Mammary epithelial cell (primary cell): ENCODE measurements at places on chromosomes 16 and 17. TPM values are rescaled to one million over a fixed set of nuclear protein-coding genes. Genes with fewer than 3 reads are reported as not detected.

GRCh38 chr17:42989726-42990652, 8.2 kb upstream of the RPL27 start:
- DNase-seq: peak; percentile 65

- no peak for DNase-seq
Measured at GRCh38 chr17:82390860-82391435, 19.4 kb downstream of the UTS2R start.

DNA sequence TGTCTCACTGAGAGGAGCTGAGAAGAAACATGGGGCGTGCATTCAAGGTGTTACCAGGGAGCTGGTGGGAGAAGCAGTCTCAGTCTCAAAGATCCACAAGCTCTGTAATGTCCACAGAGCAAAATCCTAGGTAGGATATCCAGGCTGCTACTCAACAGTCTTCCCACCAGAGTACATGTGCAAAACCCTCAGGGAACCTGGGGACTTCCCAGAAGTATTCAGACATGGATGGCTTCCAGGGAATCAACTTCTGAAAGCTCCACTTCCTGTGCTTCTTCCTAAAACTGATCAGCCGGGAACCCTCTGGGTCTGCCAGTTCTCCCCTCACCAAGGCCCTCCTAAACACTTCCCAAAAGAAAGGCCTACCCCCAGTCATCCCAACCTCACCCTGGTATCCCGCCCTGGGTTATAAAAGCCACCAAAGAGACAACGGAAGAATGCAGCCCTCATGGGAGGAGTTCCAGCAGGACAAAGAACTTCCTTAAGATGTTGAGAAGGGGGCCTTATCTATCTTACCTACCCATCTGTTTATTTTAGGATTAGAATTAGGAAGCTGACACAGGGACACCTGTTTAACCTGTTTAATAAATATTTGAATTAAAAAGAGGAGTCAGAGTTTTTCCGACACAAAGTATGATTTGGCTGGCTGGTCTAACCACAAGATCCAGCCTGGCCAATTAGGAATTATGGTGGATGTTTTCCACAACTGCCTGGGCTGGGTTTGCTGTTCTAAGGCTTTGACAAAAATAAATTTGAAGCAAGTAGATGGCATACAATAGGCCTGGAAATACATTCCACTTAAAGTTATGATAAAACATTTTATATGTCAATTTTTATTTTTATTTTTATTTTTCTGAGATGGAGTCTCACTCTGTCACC, 37.0 kb downstream of the CUEDC1 start:
- DNase-seq: peak; percentile 41

DNA sequence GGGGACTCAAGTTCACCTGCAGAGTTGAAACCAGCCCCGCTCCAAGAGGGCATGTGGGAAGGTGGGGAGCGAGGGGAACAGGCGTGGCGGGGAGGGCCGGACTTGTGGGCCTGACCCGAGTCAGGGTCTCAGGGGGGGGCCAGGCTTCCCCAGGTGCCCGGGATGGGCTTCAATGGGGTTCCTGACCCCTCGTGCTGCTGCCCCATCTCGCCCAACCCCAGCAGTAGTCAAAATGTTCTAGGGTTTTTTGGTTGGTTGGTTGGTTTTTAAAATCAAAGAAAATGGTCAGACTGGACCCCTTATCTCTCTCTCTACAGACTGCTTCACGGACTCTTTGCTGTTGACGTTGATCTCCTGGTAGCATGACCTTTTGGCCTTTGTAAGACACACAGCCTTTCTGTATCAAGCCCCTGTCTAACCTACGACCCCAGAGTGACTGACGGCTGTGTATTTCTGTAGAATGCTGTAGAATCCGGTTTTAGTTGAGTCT, 69.5 kb downstream of the AMFR start:
- no peak for DNase-seq

DNA sequence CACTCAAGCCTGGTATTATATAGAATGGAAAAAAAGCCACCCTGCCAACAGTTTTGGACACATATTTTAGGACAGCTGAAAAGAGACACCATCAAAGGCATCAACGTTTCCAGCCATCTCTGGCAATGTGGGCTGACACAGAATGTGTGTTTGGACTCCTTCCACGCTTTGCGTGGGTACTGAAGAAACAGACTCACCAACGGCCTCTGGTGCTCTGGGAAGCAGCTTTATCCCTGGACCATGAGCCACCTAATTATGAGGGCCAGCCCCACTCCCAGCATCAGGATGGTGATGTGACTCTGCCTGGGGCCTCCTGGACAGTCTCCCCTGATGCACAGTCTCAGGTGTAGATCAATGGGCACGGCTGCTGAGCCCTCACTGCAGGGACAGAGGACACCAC, 27.9 kb downstream of the CCDC57 start:
- DNase-seq: no peak

- peak; percentile 14 for DNase-seq
Measured at GRCh38 chr17:44309472-44309871, 1.1 kb downstream of the RUNDC3A start.

DNA sequence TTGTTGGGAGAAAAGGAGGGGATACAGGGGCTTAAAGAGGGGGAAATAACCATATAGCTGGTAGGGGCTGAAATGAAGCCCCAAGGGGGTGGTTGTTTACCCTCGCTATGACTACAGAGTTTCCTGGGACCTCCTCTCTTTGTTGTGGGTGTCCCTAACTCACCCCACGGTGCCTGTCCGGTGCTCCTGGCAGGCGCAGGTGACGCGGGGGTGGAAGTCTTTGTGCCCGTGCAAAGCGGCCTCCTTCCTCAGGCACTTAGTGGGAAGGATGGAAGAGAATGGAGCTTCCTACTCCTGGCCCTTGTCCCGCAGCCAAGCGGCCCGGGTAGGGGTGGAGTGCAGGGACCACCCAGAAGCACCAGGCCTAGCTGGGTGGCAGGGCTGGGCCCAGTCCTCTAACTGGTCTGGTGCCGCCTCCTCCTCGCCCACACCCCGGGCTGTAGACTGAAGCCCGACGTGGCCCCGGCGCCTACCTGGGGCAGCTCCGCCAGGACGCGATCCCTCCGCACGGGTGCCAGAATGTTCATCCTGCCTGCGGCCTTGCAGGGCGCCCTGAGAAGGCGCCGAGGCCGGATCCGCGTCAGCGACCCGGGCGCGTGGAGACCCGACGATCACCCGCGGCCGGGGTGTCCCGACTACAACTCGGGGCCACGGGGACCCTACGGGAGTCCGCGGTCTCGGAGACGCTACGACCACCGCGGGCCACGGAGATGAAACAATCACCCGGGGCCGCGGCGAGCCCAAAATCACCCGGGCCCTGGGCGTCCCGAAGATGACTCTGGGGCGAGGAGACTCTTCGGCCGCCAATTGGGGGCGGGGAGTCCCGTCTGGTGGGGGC, 709 bp downstream of the RAB34 start:
- peak; percentile 39 for DNase-seq

CDRT4 gene
- total RNA-seq: 8.0 and 11.2 TPM in 2 replicates
